Inflammatory macrophage treated with lipopolysaccharide for 4 hours (primary cell): ENCODE measurements at places on chromosomes 4 and X.

DNA sequence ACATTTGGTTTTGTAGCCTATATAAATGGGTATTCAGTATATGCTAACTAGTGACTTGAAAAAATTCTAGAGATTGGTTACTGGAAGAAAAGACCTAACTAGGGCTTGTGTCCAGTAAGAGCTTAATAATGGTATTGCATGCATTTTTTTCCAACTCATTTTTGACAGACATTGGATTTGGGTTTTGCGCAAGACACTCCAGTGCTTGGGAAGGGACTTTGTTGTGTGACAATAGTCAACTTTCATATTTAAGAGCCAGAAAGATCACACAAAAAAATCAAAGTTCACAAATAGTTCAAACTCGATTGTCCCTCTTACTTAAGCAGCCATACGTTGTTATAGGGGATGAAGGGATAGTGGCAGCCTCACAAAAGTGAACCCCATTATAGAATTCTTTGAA, 1.2 kb upstream of the HSD17B11 start:
- no peak for DNase-seq

GRCh38 chrX:1584237-1585011, 7.0 kb upstream of the AKAP17A start:
- DNase-seq = no peak

DNA sequence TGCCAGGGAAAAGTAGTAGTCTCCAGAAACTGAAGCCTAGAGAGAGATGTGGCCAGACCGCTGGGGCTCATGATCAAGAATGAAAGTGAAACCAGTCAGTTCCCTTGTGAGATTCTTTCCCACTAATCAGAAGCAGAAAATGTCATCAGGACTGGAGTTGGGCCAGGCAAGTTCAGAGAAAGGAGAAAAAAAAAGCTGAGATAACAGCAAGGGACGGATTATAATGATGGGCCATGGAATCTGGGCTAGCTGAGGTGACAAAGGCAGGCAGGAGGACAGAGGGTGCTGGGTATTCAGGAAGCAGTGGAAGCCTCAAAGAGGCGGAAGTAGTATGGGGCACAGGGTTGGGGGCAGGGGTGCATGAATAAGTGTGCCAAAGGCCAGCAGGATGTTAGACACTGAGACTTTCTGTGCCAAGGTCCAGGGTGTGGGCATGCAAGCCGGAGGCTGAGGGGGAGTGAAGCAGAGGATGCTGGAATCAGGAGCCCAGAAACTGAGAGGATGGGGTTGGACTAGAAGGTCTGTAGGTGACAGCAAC, 2.5 kb downstream of the CXorf38 start:
- peak; percentile 85 for DNase-seq

DNA sequence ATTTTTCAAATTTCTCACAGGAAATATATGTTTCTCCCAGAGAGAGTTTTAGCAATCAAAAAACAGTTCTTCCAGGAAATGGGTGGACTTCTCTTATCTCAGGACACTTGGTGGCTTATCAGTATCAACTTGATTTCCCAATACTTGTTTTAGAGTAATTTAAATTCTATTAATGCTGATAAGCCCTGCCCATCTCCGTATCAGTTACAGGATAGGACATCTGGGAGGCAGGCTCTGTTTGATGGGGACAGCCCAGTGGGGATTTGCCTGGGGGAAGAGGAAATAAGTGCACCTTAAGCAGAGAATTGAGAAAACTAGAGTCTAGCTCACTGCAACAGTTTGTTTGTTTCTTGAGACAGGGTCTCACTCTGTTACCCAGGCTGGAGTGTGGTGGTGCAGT, 43.2 kb upstream of the PDGFRA start:
- DNase-seq = no peak

GRCh38 chr4:110878413-110878812, 255.5 kb upstream of the PITX2 start:
- DNase-seq = no peak
